Stimulated activated CD8-positive, alpha-beta memory T cell treated with anti-CD3 and anti-CD28 coated beads, Interleukin-4, amount 100 ng/mL, for 1 hour (primary cell): ENCODE measurements at places on chromosomes 2 and 18.

DNA sequence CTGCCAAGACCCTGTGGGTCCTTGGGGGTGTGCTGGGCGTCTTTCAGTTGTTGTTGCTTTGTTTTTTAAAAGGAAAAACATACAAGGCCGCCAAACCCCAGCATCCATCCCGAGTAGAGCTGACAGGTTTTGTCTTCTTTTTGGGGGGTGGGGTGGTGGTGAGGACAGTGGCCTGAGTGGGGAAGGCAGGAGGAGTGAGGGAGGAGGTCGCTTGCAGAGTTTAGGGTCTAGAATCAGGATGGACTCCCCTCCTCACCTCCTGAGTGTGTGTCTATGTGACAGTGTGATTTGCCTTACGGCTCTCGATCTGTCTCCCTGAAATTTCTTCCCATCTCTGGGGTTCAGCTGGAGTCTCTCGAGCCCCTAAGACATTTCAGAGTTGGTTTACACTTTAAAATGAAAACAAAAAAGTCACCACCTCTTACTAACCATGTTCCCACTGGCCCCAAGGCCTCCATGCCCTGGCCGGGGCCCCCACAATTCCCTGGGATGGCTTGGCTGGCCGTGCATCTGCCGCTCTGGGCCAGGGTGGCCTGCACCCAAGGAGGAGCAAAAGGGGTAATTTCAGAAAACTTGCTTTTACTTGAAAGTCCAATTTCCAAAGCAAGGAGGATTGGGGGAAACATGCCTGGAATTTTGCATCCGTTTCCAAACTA lies 5.0 kb downstream of the SIX3 start:
- DNase-seq, result no peak

- no peak for DNase-seq
Measured at GRCh38 chr2:3483227-3483985, 35.9 kb downstream of the ADI1 start.

DNA sequence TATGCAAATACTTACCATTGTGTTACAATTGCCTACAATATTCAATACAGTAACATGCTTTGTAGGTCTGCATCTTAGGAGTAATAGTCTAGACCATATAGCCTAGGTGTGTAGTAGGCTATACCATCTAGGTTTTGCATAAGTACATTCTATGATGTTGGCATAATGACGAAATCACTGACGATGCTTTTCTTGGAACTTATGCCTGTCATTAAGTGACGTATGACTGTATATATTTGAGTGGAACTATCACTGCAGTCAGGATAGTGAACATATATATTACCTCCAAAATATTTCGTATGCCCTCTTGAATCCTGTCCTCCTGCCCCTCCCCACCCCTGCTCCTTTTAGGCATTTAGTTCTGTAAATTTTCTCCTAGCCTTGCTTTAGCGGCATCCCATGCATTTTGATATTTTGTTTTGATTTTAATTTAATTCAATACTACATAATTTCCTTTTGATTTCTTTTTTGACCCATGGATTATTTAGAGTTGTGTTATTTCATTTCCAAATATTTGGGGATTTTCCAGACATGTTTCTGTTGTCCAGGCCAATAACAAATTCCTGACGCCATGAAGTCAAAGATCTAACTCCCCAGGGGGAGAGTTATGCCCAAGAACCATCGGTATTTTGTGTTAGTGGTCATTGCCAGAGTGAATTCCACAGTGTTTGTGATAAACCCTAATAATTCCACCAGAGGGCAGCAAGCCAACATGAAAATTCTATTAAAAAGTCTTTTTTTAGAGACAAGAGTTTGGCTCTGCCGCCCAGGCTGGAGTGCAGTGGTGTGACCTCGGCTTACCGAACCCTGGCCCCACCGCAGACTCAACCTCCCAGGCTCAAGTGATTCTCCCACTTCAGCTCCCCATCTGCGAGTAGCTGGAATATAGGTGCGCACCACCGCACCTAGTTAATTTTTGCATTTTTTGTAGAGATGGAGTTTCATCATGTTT lies 24.2 kb upstream of the CASP8 start:
- no peak for DNase-seq

DNA sequence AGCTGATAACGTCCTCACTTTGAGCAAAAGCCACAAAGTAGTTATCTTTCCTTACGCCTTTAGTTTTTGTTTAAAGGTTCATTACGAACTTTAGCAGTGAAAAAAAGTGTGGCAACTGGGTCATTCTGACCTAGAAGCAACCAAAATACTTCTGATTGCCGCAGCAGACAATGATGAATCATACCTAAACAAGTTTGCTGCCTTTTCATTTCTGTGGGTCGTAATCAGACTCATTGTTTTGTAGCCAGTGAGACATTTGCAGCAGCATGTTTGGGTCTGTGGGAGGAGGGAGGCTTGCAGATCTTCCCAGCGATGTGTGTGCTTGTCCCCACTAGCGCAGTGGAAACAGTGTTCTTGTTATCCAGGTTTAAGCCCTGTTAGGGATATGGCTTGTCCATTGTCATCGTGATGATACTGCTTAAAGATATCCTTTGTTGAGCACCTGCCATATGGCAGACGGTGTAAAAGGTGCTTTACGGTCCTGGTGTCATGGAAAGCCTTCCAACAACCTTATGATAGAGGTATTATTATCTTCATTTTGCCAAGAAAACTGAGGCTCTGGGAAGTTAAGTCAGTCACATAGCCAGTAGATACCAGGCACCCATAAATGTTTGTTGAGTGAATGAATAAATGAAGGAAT lies 1.3 kb upstream of the GREB1 start:
- no peak for DNase-seq

GRCh38 chr2:74834792-74835755 lies 1.1 kb downstream of the HK2 start:
- DNase-seq, result no peak
